ENCODE measurements at places on chromosomes 1 and 21. TPM values are rescaled to one million over a fixed set of nuclear protein-coding genes. Genes with fewer than 3 reads are reported as not detected.

Gene ABCG1
- 2.7 TPM for total RNA-seq

Gene FAM110D
- not detected for total RNA-seq

Gene CELSR2
- total RNA-seq = 5.1 TPM

Gene PRRX1
- total RNA-seq = 0.02 TPM

Gene LCE3E
- not detected for total RNA-seq

Gene FCRLB
- total RNA-seq = 1.4 TPM

Gene KMO
- total RNA-seq = 1.3 TPM

Gene SLC35F3
- total RNA-seq = 5.4 TPM

Gene IL20
- not detected for total RNA-seq

Gene FCER1A
- not detected for total RNA-seq

Gene LRRC53
- total RNA-seq = not detected

Gene CRYAA
- total RNA-seq = not detected

Gene SPRR2D
- not detected for total RNA-seq

Gene FMO4
- total RNA-seq = 0.45 TPM

Gene RCAN3
- 12.2 TPM for total RNA-seq

Gene DMBX1
- 0.70 TPM for total RNA-seq

Gene OPRD1
- total RNA-seq = 0.02 TPM

Gene METTL18
- 6.7 TPM for total RNA-seq

Gene TTC34
- total RNA-seq = 0.02 TPM

Gene HTR6
- 0.07 TPM for total RNA-seq

Gene SPRR2E
- not detected for total RNA-seq

Gene TMPRSS2
- total RNA-seq = not detected

Gene OR2C3
- not detected for total RNA-seq

Gene CD1D
- 0.10 TPM for total RNA-seq

Gene S100A10
- total RNA-seq = 2,546 TPM

Gene DNASE2B
- not detected for total RNA-seq

Gene HAPLN2
- total RNA-seq = not detected

Gene PLA2G4A
- total RNA-seq = 7.4 TPM

Gene DNM3
- total RNA-seq = 0.78 TPM

Gene CNR2
- total RNA-seq = 0.02 TPM

Gene CD84
- not detected for total RNA-seq

Gene KRTAP7-1
- not detected for total RNA-seq

Gene TMEM52
- total RNA-seq = 0.80 TPM

Gene AHCYL1
- 52.6 TPM for total RNA-seq

Gene FCER1G
- not detected for total RNA-seq

Gene KTI12
- 23.1 TPM for total RNA-seq

Gene NEGR1
- total RNA-seq = not detected

Gene OPN3
- total RNA-seq = 56.4 TPM

Gene ATP6V1G3
- total RNA-seq = not detected

Gene LGR6
- total RNA-seq = 0.42 TPM

Gene DPH2
- 34.7 TPM for total RNA-seq

Gene ASTN1
- total RNA-seq = not detected

All from A549 treated with GW870086 at 1 μM for 4 hours (cell line).